ENCODE measurements at places on chromosomes 11 and 22.

DNA sequence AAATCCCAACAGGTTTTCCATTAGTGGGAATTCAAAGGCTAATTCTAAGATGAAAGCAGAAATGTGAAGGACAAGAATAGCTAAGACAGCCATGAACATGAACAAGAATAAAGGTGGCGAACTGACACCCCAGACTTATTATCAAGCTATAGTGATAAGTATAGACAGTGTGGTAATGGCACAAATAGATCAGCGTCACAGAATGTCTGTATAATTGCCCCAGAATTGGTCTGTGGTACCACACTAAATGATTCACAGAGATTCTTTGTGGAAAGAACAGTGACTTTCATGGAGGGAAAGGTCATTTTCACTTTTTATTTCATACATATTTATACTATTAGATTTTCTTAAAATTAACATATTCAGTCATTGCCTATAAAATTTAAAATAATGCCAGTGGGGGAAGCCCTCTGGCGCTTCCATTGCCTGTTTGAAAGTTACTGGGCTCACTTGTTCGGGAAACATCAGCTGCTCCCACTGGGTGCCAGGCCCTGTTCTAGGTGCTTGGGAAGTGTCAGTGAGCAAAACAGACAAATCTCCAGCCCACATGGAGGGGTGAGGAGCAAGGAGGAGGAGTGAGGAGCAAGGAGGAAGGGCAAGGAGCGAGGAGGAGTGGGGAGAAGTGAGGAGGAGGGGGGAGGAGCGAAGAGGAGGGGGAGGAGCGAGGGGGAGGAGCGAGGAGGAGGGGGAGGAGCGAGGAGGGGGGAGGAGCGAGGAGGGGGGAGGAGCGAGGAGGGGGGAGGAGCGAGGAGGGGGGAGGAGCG is 11.3 kb upstream of the NLRP6 start:
- no peak for DNase-seq

GRCh38 chr22:25109878-25110595 is 89.6 kb upstream of the CRYBB3 start:
- DNase-seq: no peak

GRCh38 chr11:76605338-76606074 is 65.0 kb downstream of the LRRC32 start:
- no peak for DNase-seq

GRCh38 chr11:128837627-128838026 is 29.5 kb downstream of the KCNJ1 start:
- DNase-seq: no peak

GRCh38 chr11:57786436-57786835 is 24.8 kb downstream of the CTNND1 start:
- DNase-seq: no peak

Measured in cerebellar nuclear complex (tissue), 1 donor.